ENCODE measurements at places on chromosomes 2 and 18.

DNA sequence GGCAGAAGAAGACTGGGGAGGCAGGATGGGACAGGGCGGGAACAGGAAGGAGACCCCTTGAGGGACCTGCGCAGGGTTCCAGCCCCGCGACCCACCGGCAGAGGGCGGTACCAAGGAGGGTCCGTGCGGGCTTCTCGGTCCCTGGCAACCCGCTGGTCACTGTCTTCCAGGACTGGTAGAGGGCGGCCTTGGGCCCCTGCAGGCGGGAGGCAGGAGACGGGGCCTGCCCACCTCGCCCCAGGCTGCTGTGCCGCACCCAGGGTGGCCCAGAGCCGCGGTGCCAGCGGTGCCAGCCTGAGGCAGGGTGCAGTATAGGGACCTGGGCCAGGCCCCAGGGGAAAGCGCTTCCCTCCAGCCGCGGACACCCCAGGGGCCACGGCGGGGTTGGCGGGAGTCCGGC, 34.5 kb downstream of the NEURL3 start:
- DNase-seq = peak; percentile 36

GRCh38 chr2:98607104-98607503, 1.2 kb downstream of the COA5 start:
- no peak for DNase-seq

- no peak for DNase-seq
Measured at GRCh38 chr2:127355407-127356008, 32.3 kb downstream of the MAP3K2 start.

GRCh38 chr18:63762518-63762917, 12.7 kb upstream of the SERPINB7 start:
- DNase-seq = no peak

- no peak for DNase-seq
Measured at GRCh38 chr2:219511547-219512325, 2.5 kb upstream of the ASIC4 start.

GRCh38 chr2:106161938-106162820, 31.9 kb downstream of the UXS1 start:
- no peak for DNase-seq

GRCh38 chr2:192000196-192000980, 153.5 kb upstream of the CAVIN2 start:
- no peak for DNase-seq

- DNase-seq = no peak
Measured at GRCh38 chr2:1872602-1873183, 128.4 kb upstream of the PXDN start.

DNA sequence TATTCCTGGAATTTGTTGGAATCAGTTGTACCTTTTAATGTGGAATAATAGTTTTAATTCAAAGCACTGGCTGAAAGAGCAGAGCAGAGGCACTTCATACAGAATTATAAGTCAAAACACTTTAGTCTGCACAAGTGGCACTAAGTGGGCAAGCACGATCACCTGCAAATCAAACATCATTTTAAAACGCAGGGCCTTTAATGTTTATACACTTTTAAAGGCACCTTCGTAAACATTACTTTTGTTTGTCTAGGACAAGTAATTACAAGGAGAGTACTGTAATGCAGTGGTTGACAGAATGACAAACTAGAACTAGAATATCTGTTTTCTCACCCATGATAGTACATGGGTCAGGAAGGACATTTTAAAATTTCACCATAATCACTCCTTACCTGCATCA, 36.4 kb downstream of the LANCL1 start:
- no peak for DNase-seq

- DNase-seq = no peak
Measured at GRCh38 chr2:84373391-84373790, 85.7 kb downstream of the SUCLG1 start.

- DNase-seq = no peak
Measured at GRCh38 chr18:24083550-24083949, 55.3 kb upstream of the CABYR start.

- DNase-seq = no peak
Measured at GRCh38 chr2:1305342-1306013, 107.8 kb upstream of the TPO start.

DNA sequence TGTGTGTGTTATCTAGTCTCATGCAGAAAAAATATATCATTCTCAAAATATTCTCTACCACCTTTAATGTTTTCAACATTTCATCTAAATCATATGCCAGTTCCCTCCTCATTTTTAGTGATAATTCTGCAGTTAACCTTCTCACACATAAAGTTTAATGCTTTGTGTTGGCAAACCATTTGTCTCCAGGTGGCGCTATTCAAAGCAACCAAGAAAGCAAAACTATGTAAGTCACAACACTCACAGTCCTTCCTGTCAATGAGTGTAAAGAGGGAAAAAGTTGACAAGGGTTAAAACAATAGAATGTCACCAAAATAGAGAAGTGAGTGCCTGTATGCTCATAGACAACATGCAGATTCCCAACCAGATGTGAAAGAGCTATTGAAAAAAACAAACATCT, 961.6 kb upstream of the LRRTM1 start:
- no peak for DNase-seq

DNA sequence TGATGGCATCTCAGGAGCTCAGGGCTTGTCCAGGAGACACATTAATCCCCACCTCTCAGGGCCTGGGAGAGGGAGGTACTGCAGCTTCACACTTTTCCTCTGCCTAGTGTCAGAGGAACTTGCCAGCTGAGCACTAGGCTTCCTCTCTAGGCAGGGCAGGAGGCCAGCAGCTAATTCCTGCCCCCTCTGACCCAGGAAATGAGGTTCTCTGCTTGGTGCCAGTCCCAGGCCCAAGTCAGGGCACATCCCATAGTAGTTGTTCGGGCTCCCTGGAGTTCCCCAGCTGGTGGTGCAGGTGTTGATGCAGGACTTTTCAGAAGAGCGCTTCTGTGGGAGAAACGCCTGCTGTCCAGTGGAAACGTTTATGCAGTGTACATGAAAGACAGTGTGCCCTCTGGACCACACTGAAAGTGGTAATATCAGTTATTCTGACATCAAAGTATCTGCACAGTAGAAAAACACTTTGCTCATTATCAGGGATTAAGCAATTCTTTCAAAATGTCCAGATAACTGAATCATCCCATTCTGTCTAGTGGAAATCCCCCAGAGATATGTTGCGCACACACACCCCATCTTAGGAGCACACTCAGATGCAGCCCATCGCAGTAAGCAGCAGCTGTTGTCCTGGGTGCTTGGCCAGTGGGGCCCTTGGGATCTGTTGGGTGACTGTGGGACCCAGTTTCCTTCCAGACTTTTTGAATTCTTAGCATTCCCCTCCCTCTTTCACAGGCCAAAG, 17.8 kb upstream of the SCLY start:
- DNase-seq = no peak

GRCh38 chr2:231397011-231397927, 1.8 kb downstream of the B3GNT7 start:
- no peak for DNase-seq

GRCh38 chr2:234446404-234447076, 50.3 kb downstream of the ARL4C start:
- DNase-seq = peak; percentile 41

GRCh38 chr2:36711741-36712314, 15.3 kb downstream of the VIT start:
- DNase-seq = no peak

DNA sequence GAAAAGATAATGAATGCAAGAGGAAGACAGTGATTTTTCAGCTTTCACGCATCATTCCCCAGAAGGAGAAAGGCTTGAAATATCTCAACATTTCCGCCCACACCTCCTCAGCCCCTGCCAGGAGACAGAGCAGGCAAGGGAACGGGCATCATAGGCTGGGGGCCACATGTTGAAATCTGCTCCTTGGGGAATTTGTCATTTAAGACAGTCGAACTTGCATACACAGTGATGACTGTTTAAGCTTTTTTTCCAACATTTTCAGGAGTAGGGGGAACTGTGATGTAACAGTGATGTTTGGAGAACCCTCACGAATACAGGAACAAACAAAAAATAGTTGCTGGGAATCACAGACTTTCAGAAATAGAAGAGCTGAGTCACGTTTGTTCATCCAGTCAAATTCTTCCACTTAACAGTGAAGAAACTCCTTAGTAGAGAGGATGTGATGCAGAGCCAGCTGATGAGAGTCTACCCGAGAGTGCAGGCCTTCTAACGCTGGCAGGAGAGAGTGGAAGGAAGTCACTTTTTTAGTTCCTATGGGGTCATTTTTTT, 266.8 kb downstream of the ALPK2 start:
- DNase-seq = no peak

GRCh38 chr2:24832073-24832461, 38.8 kb downstream of the CENPO start:
- DNase-seq = no peak

- DNase-seq = no peak
Measured at GRCh38 chr2:159030674-159031380, 62.4 kb downstream of the TANC1 start.

DNA sequence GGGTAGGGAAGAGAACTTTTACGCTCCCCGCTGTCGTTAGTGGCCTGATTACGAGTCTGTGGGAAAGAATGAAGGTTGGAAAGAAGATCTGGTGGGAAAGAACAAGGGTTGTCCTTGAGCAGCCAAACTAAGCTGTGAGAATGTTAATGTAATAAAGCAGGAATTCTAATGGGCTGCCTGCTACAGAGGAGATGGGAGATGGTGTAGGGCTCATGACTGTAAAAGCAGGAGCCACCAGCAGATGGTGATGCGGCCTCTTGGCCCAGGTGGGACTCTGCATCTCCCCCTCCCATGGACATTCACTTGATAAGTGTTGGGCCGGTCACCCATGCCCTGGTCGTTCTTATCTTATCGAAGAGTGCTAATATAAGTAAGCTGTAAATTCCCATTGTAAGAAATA, 150.0 kb downstream of the NEDD4L start:
- no peak for DNase-seq

GRCh38 chr2:127089478-127090235, 17.3 kb downstream of the BIN1 start:
- no peak for DNase-seq

DNA sequence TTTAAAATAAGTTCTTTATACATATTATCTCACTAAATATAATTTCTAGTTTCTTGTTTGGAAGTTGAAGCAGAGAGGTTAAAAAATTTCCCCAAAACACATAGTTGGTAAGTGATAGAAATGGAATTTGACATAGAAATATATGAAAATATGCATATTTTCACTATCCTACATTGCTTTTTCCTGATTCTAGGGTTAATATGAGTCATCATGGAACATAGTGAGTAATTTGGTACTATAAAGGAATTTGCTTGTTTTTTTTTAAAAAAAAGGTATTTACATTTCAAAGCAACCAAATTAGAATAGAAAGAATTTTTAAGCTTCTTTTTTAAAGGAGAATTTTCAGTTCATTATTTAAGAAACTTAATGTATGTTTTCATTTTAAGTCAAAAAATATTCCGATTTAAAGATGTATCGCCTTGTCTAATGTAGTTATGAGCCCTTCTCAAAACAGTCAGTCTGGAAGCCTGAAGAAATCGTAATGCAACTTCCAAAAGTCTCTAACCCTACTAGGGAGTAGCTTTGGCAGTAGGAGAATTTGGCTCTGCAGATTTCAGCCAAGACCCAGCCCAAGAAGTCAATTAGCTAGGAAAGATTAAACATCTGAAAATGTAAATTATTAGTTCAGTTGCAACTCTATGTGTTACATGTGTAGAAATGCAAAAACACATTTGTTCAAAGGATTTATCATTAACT, 147.3 kb downstream of the RDH14 start:
- no peak for DNase-seq

GRCh38 chr2:119377294-119377992, 10.7 kb downstream of the DBI start:
- DNase-seq = no peak

GRCh38 chr2:105896765-105897163, 152.1 kb downstream of the NCK2 start:
- no peak for DNase-seq

- DNase-seq = no peak
Measured at GRCh38 chr2:43178602-43179542, 47.5 kb downstream of the ZFP36L2 start.

DNA sequence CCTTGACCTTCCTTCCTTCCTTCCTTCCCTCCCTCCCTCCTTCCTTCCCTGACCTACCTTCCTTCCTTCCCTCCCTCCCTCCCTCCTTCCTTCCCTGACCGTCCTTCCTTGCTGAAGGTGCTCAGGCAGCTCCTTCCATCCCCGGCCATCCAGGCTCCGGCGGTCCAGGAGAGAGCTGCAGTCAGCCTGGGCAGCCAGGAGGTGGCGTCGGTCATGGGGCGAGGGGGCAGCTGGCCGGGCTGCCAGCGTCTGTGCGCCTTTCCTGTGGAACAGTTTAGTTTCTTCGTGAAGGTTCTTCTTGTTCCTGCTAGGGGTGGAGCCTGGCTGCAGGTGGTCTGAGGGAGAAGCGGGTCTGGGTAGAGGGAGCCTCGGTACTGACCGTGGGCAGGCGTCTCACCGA, 15.7 kb downstream of the GPR35 start:
- DNase-seq = no peak

DNA sequence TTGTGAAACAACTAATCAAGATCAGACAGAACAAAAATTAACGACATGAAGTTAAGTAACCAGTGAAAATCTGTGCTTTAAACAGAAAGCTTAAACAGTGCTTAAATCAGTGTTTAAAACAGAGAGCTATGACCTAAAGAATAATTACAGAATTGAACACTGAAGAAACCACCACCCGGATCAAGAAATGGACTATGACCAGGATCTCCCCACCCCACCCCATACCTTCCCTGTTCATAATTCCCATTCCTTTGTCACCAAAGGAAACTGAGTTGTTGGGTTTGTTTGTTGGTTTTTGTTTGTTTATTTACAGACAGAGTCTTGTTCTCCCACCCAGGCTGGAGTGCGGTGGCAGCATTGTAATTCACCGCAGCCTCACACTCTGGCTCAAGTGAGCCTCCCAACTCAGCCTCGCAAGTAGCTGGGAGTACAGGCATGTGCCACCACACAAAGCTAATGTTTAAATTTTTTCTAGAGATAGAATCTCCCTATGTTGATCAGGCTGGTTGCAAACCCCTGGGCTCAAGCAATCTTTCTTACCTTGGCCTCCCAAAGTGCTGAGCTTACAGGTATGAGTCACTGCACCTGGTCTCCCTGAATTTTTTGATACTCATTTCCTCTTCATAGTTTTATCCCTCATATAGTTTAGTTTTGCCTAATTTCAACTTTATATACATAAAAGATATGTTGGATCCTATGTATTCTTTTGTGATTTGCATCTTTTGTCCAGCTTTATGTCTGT, 8.2 kb upstream of the ALPG start:
- no peak for DNase-seq

DNA sequence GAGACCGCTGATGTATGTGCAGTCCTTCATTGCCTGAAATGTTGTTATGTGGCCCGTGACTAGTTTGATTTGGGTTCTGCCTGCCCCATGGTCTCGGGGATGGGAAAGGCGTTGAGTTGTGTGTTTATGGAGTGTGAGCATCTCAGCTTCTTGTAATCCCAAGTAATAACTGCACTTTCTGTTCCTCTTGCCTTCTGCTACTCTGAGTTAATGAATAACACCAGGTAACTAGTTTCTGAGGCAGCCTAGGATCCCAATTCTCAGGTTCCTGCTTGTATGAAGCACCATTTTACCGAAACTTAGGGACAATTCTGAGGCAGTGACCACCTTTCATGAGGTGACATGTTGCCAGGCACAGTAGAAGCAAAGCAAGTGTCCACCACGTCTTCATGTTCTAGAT, 170.0 kb downstream of the ALK start:
- no peak for DNase-seq

Data from stimulated activated CD4-positive, alpha-beta T cell treated with anti-CD3 and anti-CD28 coated beads, Interleukin-1b, Interleukin-23, amount 100 ng/mL, for 4 hours (primary cell).